ENCODE measurements at places on chromosomes 12 and 14. TPM values are rescaled to one million over a fixed set of nuclear protein-coding genes. Genes with fewer than 3 reads are reported as not detected.

MYO1H gene
- not detected for total RNA-seq

PAWR gene
- total RNA-seq: 53.5 TPM

SLC17A8 gene
- total RNA-seq: not detected

PABPN1 gene
- total RNA-seq: 57.4 TPM

OTOGL gene
- 0.71 TPM for total RNA-seq

SLC24A4 gene
- total RNA-seq: 1.1 TPM

IL26 gene
- not detected for total RNA-seq

POTEG gene
- total RNA-seq: not detected

RFLNA gene
- total RNA-seq: not detected

CCND2 gene
- 126 TPM for total RNA-seq

PIK3C2G gene
- 0.71 TPM for total RNA-seq

STAT2 gene
- 86.0 TPM for total RNA-seq

OR6C2 gene
- total RNA-seq: not detected

SLC10A1 gene
- not detected for total RNA-seq

ZC2HC1C gene
- 4.6 TPM for total RNA-seq

AP1G2 gene
- total RNA-seq: 23.1 TPM
